ENCODE measurements at places on chromosomes 12 and 14.

DNA sequence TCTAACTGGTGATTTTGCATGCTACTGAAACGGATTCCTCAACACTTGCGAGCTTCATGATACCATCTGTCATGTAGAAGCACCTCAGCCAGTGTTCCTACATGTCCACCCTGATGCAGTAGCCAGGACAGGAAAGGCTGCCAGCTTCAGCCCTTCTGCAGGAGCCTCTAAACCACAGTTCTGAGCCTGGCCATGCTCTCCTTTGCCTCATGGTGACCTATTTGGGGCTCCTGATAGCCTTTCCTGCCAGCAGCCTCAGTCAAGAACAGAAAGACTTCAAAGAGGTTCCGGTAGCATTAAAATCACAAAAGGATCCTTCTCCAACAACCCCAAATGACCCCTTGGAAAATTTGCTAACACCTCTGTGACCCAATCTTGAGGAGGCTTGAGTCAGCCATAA is 96.0 kb downstream of the CNTN1 start:
- no peak for DNase-seq

DNA sequence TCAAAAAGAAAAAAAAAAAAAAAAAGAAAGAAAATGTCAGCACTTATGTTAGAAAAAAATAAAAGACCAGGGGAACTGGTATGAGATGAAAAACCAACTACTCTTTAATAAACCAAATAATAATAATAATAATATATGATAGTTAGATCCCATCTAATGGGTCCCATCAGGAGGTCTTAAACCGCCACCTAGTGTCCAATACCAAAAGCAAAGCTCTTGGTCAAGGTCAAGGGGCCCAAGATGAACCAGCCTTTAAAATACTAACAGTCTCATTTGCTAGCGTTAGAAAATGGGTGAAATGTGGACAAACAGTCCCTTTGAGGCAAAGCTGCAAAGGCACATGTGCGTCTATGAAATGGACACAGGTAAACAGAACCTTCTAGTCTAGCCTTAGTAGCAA is 12.3 kb downstream of the BRAP start:
- DNase-seq, result no peak

DNA sequence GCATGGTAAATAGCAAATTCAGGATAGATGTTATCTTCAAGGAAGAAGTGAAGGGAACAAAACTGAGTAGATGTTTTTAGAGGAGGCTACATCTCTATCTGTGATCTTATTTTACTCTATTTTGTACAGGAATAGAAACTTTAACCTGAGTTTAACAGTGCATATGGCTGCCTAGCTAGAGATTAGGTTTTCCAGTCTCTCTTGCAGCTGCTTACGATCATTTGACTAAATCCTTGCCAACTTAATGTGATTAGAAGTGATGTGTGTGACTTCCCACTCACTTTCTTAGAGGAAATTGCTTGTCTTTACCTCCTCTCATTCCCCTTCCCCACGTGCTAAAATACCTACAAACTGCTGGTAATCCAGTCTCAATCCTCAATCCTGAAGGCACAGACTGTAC is 26.5 kb upstream of the SLC15A5 start:
- DNase-seq, result no peak

DNA sequence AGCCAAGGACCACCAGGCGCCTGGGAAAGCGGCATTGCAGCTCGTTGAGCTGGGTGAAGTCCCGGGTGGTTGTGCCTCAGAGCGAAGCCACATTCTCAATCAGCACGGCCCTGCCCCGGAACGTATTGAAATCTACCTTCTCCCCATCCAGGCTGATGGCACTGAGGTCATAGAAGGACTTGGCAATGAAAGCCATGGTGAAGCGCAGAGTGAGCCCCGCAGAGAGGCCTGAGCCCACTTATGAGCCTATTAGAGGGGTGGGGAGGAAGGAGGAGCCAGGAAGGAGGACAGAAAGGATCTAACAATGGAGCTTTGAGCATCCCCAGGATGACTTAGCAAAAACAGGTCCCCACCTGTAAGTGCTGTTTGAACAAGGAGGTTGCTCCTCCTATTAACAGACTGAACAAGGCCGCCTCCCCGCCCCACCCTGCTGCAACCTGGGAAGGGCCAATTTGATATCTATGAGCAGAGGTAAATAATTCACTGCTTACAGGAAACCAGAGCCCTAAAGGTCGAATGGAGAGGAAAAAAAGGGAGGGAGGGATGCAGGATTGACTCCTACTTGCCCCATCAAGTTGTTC is at the start of gene GPX2:
TSS of gene GPX2 (minus strand) at position 215 of the 581 bp plus-strand sequence. CDS start at position 196, 19 bp downstream.
- DNase-seq, result no peak

- DNase-seq, result no peak
Measured at GRCh38 chr14:74444866-74445265, 18.9 kb upstream of the SYNDIG1L start.

- DNase-seq, result no peak
Measured at GRCh38 chr12:122048151-122048550, 26.5 kb downstream of the BCL7A start.

DNA sequence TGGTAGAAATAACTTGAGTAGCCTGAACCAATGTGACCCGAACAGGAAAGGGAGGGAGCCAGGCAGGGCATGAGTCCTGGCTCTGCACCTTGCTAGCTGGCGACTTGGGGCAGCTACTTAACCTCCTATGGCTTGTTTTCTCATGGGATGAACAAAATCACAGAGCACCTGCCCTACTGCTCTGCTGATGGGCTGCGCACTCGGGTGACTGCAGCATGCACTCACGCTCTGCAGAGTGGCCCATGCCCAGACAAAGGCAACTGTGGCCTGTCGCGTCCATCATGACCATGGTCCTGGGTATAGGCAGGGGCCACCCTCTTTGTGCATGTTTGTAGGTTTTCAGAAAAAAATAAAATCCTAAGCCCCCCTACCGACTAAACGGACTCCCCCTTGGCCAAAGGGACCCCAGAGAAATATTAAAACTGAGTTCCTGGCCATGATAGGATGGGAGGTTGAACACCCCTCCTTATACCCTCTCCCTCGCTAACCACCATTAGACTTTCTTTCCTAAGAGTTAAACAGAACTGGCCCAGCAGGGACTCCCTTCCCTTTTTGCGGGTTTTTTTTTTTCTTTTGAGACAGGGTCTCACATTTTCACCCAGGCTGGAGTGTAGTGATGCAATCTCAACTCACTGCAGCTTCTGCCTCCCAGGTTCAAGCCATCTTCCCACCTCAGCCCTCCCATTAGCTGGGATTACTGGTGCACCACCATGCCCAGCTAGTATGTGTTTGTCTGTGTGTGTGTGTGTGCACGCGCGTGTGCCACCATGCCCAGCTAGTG is 32.5 kb downstream of the VWF start:
- DNase-seq, result no peak

DNA sequence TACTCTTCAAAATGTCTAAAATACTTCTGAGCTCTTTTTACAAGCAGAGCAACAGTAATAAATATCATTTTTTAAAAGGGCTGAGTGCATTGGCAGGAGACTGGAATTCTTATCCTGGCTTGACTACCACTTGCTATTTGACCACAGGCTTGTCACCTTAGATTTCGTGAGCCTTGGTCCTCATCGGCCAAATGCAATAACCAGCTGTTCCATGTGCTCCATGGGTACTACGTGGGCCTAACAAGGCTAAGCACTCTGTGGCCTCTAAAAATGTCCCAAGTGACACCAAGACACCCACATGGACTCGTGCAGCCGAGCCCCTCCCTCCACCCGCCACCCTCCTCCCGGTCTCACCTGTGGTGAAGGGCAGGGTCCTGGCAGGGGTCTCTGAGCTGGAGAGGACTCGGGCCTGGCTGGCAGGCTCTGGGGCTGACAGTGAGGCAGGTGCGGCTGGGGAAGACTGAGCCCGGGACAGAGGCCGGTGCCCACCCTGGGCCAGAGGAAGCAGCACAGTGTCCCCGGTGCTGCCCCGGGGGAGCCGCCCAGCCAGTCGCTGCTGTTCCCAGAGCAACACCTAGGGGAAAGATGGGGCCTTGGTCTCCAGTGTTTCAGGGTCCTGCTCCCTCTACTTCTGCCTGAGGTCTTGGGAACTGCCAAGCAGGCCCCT is 20.1 kb downstream of the SLC48A1 start:
- no peak for DNase-seq

- no peak for DNase-seq
Measured at GRCh38 chr12:2118481-2119255, 65.9 kb downstream of the CACNA1C start.

DNA sequence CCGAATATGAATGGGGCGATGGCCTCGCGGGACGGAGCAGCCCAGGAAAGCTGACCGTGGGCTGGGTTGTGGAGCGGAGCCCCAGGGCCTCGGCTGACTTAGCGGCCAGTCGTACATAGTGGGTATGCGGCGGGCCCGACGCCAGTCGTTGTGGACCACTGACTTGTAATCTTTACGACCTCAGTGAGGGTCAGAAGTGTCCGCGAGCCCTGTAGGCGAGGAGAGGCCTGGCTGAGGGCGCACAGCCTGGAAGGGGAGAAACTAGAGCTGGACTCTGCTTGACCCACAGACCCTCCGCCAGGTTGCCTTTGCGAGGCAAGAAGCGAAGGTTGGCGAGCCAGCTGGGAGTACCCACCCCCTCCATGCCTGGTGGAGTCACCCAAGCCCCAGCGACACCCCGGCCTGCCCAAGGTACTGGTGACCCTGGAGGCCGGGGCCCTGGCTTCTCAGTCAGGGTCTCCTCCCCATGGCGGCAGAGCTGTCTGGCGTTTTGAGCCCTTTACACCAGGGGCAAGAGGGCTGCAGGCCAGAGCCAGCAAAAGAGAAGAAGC is 15.6 kb upstream of the DYNC1H1 start:
- no peak for DNase-seq

DNA sequence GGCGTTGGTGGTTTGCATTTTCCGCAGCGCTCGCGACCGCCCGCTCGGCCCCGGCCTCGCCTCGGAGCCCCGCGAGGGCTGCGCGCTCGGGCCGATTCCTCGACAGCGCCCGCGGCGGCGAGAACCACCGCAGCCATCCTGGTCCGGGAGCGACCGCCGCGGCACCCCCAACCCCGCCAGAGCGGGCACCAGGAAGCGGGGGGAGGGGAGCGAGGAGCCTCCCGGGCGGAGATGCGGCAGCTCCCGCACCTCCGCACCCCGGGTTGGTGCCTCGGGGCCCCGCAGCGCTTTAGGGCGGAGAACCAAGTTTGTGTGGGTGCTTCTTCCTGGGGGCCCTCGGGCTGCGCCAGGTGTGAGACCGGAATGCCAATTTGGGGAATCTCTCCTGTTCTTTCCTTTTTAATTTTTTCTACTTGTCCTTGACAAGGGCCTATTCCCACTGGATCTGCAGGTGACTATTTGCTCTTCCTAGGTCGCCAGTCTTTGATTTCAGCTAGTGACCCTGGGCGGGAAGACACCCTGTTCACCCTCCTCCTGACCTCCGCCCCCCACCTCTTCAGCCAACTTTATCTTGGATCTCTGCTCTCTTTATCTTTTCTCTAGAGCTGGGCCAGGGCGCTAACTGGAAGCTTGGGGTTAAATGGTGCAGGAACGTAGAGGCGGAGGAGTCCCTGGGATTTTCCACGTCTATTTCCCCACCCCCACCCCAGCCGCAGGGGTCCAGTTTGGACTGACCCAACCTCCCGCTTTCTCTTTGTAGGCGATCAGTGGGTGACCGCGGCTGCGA is at the start of gene SOCS2:
TSS of gene SOCS2 (plus strand) at position 751 of the 787 bp plus-strand sequence. CDS start 223 bp downstream, outside the sequence.
- no peak for DNase-seq

GRCh38 chr14:34113005-34113511 is 162.2 kb upstream of the EGLN3 start:
- DNase-seq, result no peak

GRCh38 chr14:103868242-103868897 is 21.0 kb upstream of the PPP1R13B start:
- DNase-seq, result no peak

GRCh38 chr12:67826946-67827720 is 162.1 kb upstream of the IFNG-AS1 start:
- DNase-seq, result no peak

GRCh38 chr14:64540208-64541202 is at the start of gene HSPA2:
Gene HSPA2 (plus strand): TSS chr14:64540741. CDS start chr14:64540850, 109 bp downstream.
- DNase-seq, result peak; percentile 97

GRCh38 chr12:6234906-6235305 is 34.7 kb downstream of the CD9 start:
- no peak for DNase-seq

DNA sequence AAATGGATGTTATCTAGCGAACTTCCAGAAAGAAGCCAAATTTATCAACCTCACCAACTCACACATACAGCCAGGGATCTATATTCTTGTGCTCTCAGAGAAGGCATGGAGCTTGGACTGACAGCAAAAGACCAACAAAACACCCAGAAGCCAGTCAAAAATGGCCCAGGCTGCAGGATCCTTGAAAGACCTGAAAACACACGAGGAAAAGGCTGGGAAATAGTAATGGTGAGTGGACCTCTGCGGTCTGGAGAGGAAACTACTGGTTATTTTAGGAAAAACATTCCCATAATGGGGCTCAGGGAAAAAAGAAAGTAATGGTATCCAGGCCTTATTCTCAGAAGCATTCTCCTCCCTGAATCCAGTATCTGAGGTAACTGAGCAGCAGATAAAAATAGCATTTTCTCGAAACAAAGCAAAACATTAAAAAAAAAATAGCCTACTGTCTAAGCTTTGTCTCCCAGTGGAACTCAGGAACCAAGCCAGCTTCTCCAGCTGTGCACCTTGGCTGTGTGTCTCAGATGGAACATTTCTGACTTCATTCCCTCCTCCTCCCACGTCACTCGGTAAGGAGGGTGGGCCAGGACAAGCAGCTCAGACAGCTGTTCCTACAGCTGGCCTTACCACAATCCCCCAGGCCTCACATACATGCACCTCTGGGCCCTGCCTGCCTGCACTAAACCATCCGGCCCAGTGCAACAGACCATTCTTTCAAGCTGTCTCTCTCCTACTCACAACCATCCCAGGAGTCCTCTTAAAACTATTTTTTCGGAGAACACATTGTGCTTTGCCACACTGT is 249.9 kb downstream of the DAD1 start:
- no peak for DNase-seq
